Cerebellum (tissue), 4 donors: ENCODE measurements at places on chromosomes 7 and 10. TPM values are rescaled to one million over a fixed set of nuclear protein-coding genes. Genes with fewer than 3 reads are reported as not detected.

The STOX1 gene
- total RNA-seq, result 16.2 TPM

The PTN gene
- total RNA-seq, result 482 TPM

The RNF32 gene
- 1.4 TPM for total RNA-seq

The KCND2 gene
- 102 TPM for total RNA-seq

The SPDYE3 gene
- not detected for total RNA-seq

The EPC1 gene
- total RNA-seq, result 118 TPM

The ENO4 gene
- total RNA-seq, result 1.3 TPM

The C1GALT1 gene
- 34.8 TPM for total RNA-seq

The FKBP6 gene
- total RNA-seq, result not detected

The CTAGE15 gene
- total RNA-seq, result 0.18 TPM

The NPY gene
- 10.5 TPM for total RNA-seq

The JCAD gene
- total RNA-seq, result 19.0 TPM

The WDFY4 gene
- 1.7 TPM for total RNA-seq

The STAG3 gene
- total RNA-seq, result 1.5 TPM

The ASIC3 gene
- 1.6 TPM for total RNA-seq

The SUN3 gene
- total RNA-seq, result 0.36 TPM

The ANKRD1 gene
- total RNA-seq, result not detected

The EFCAB10 gene
- total RNA-seq, result 2.1 TPM

The HBP1 gene
- 79.4 TPM for total RNA-seq

The AMZ1 gene
- total RNA-seq, result 2.4 TPM

The GPRIN2 gene
- 32.0 TPM for total RNA-seq

The TMEM196 gene
- 12.9 TPM for total RNA-seq

The ARHGAP22 gene
- total RNA-seq, result 7.7 TPM

The LRRD1 gene
- total RNA-seq, result 1.7 TPM

The TLX1 gene
- total RNA-seq, result not detected

The OR2A5 gene
- not detected for total RNA-seq

The ZNF467 gene
- total RNA-seq, result 3.2 TPM

The ITPRIP gene
- 4.3 TPM for total RNA-seq

The NAT16 gene
- 2.1 TPM for total RNA-seq

The MEST gene
- 143 TPM for total RNA-seq

The AS3MT gene
- total RNA-seq, result 5.8 TPM

The FBXO24 gene
- 0.45 TPM for total RNA-seq

The CALCR gene
- total RNA-seq, result 0.45 TPM

The SKIDA1 gene
- 8.8 TPM for total RNA-seq

The ADIRF gene
- 3.2 TPM for total RNA-seq

The PCLO gene
- total RNA-seq, result 66.6 TPM

The C7orf33 gene
- total RNA-seq, result 0.64 TPM

The SCART1 gene
- total RNA-seq, result 2.5 TPM

The ASB10 gene
- not detected for total RNA-seq

The CARD11 gene
- total RNA-seq, result 0.27 TPM

The TMEM139 gene
- total RNA-seq, result 0.64 TPM

The ATOH7 gene
- total RNA-seq, result 1.5 TPM

The OPN1SW gene
- 0.45 TPM for total RNA-seq

The OR2A1 gene
- total RNA-seq, result not detected

The GRM3 gene
- total RNA-seq, result 74.5 TPM

The BICC1 gene
- 6.4 TPM for total RNA-seq

The SLC29A4 gene
- total RNA-seq, result 22.6 TPM

The ACHE gene
- total RNA-seq, result 14.4 TPM

The DMBT1 gene
- total RNA-seq, result 0.36 TPM

The UPK3BL2 gene
- 8.0 TPM for total RNA-seq

The ASAH2 gene
- 1.5 TPM for total RNA-seq

The NANOS1 gene
- 7.8 TPM for total RNA-seq

The HACD1 gene
- total RNA-seq, result 16.2 TPM
